Activated naive CD8-positive, alpha-beta T cell treated with anti-CD3 and anti-CD28 coated beads for 36 hours (primary cell): ENCODE measurements at places on chromosomes 16 and 17.

- DNase-seq, result no peak
Observed at GRCh38 chr17:4310354-4311060, 46.7 kb upstream of the ANKFY1 start.

DNA sequence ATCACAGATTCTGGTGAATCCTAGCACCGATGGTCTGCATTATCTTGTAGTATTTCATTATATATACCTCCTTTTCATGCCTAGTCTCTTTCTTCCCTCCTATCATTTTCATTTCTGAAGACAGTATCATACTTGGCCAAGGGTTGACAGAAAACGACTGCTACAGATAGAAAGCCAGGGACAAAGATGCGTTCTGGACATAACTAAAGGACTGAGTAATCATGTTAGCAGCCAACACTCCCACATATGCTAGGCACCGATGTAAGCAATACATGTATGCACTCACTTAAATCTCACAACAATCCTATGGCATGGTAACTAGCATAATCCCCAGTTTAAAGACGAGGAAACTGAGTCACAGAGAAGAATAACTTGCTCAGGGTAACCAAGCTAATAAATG, 22.9 kb downstream of the RDM1 start:
- DNase-seq, result no peak

GRCh38 chr17:48753794-48754499, 25.4 kb upstream of the HOXB13 start:
- no peak for DNase-seq

DNA sequence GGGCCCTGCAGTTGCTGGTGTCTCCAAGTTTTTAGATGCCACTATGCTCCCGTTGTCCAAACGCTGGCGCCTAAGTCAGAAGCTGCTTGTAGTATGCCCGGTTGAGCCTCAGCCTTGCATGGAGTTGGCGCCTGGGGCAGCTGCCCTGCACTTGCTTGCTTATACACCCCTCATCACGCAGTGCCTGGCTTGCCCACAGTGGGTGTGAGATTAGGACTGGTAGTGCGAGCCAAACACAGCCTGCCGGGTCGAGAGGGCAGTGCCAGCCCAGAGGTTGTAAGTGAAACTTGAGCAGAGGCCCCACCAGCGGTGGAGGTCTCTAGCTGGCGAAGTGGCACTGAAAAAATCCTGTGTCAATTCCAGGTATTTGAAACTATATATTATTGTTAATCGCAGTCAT, 90.3 kb downstream of the ITFG1 start:
- DNase-seq, result no peak

GRCh38 chr17:20206591-20206990, 197.4 kb downstream of the SPECC1 start:
- no peak for DNase-seq

- no peak for DNase-seq
Observed at GRCh38 chr17:40992666-40993065, 1.3 kb downstream of the KRTAP3-3 start.

DNA sequence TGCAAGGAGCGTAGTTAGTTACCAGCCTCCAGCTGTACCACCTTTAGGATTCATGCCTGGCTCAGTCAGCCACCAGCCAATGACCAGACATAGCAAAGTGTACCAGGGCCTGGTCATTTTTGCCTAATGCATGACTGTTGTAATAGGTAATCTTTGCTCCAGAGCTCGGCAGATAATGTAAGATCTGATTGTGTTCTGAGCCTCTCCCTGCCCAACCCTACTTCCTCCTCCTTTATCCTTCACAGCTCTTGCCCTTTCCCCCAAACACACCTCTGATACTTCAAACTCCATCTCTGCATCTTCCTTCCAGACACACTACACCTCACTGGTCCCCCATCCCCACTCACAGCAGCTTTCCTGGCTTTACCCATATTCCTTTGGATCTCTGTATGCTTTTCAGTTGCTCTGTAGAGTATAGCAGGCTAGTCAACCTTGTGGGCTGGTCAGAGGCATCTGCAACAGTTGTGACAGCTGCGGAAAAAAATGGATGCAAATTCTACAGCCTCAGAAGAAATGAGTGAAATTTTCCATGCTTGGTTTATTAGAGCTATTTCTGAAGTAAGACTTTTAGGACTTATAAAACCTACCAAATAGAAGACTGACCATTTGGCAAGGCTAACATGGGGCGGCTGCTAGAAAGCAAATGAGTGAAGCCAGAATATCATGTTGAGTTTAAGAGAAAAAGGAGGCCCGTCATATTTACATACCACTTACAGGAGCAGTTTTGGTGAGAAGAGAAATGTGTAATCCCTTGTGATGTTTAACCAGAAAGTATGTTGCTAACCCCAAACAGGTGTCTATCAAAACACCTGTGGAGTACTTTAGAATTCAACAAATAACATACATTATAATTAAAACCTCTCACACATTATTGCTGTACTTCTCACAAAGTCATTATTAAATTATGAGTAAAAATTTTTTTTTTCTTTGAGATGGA, 19.9 kb upstream of the C16orf87 start:
- no peak for DNase-seq
